ENCODE measurements at places on chromosomes 12 and 14.

DNA sequence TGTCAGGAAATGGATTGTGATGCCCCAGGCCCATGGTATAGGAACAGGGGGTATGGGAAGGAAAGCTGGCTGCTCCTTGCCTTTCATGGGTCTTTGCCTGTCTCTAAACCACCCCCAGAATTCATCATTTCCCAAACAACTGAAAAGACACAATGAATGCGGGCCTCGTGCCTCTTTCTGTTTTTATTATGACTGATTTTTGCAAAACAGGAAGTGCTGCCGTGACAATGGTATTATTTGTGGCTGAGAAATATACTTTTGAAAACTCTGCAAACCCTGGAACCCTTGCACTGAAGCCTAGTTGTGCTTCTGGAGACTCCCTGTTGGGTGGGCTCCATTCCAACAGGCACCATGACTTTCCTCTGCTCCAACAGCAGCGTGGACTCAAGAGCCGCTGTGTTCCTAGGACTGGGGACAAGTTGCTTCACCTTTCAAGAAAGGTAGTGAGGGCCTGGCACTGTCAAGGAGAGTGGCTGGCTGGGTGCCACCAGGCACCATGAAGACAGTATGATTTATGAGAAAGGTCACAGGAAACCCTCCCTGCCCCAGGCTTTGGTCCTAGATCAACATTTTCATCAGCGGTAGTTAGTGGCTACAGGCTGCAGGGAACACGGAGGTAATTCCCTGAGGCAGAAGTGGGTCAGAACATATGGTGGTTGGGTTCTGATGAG is 4.8 kb upstream of the DGLUCY start:
- DNase-seq, result no peak

DNA sequence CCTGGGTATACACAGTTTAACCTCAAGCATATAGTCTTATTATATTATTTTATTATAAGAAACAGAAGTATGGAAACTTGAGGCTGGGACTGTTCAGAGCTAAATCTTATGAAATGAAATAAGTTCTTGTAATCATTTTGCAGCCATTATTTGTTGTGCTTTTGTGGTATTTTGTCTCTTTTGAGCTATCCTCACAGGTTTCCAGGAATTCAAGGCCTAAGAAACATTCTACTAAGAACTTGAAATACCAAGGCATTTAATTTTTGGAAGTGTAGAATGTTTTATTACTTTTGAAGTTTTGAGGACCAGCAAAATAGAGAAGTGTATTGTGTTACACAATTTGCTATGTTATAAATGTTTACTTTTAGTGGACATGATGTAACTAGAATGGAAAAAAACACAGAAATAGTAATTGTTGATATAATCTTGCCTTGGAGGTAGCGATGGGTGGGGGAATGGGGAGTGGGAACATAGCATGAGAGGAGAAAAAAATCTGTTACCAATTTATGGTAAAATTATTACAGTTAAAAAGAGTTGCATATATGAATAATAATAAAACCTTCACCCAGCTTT is 81.7 kb downstream of the CRADD start:
- DNase-seq, result no peak

GRCh38 chr12:59744564-59744963 is 148.7 kb downstream of the SLC16A7 start:
- DNase-seq, result no peak

DNA sequence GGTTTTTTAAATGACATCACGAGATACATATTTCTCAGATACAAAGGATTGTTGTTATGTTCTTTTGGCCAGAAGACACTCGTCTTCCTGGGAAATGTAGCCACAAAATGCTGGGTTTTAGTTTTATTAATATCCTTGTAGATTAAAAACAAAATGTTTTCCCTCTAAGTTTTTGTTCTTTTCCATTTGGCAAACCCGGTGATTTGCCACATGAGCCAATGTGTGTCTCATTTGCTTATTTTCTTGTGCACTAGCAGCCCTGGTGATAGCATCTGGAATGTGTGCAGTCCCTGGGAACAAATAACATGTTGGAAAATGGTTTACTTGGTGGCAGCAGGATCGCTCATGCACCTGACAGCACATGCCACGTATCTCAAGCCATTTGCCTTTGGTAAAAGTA is 61.0 kb downstream of the HMGA2 start:
- DNase-seq, result no peak

GRCh38 chr12:52390739-52391617 is 5.5 kb upstream of the KRT84 start:
- DNase-seq, result no peak

GRCh38 chr14:81177225-81177624 is 43.5 kb downstream of the GTF2A1 start:
- no peak for DNase-seq

- no peak for DNase-seq
These were observed 230.5 kb downstream of the EGLN3 start for GRCh38 chr14:33720284-33720787.

DNA sequence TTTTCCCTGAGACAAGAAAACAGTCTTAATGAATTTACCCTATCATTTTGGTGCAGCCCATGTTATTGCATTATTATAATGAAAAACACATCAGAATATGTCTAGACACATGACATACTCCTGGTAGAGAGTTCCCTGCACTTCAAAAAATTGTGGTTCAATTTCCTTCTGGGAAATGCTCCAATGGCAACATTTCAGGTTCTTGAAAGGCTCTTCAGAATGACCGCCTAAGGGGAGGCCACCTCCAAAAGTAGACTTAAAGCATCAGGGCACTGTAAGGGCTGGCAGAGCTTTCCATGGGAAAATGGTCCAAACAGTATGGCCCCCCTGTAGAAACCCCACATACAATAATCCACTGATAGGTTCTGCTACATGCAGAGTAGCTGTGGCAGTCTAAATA is 110.7 kb downstream of the SLC25A21 start:
- no peak for DNase-seq

DNA sequence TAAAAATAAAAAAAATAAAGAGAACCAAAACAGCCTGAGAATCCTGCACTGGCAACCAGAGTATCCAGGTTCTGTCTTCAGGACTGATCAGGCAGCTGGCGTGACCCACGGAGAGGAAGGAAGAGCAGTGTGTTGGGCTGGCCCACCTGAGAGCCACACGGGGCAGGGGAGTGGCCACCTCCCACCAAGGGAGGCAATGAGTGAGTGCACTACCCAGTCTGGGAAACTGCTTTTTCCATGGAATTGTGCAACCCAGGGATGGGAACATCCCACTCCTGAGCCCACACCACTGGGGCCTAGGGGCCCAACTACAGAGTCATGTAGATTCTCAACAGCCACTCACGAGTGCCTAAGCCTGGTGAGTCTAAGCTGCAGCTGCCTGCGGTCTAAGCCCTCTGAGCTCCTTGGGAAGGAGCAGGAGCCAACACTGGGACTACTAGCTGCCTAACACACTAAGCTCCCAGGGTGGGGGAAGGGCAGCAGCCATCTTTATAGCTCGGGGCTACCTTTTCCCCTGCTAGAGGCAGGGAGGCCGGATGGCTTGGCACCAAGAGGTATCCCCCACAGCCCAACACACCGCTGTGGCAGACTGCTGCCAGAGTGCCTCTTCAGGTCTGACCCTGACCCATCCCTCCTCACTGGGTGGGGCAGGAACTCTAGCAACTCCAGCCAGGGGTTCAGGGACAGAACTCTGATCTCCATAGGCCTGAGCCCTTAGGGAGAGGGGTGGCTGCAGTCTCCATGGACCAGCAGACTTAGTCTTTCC is 610.9 kb downstream of the RERGL start:
- no peak for DNase-seq

- DNase-seq, result no peak
These were observed 47.2 kb downstream of the FGD4 start for GRCh38 chr12:32446316-32447119.

DNA sequence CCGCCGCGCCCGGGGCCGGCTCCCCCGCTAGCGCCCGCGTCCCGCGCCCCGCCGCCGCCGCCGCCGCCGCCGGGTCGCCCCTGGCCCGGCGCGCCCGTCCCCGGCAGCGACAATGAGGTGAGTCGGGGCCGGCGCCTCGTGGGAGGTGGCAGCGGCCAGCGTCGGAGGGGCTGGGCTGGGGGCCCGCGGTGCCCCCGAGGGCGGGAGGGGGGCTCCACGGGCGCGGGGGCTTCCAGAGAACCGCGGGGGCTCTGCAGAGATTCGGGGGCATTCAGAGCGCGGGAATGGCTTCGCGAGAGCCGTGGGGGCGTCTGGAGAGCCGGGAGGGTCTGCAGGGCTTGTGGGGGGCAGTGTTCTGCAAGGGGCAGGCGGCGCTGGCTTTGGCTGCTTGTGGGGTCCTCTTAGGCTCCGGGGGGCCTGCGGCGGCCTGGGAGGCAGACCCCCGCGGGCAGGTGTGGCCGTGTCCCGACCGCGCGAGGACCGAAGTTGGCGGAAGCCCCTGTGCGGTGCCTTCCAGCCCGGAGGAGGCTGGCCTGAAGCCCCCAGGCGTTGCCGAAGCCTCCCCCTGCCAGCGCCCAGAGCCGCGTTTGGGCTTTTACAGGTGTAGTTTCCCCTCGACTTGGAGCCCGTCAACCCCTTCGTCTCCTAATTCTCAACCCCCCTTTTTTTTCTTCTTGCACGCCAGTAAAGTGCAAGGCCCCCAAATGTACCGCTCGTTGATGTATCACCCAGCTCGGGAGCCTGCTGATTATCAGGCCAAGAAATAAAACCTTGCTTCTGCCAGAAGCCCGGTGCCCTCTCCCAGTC is 93.1 kb upstream of the EVL start:
- no peak for DNase-seq

DNA sequence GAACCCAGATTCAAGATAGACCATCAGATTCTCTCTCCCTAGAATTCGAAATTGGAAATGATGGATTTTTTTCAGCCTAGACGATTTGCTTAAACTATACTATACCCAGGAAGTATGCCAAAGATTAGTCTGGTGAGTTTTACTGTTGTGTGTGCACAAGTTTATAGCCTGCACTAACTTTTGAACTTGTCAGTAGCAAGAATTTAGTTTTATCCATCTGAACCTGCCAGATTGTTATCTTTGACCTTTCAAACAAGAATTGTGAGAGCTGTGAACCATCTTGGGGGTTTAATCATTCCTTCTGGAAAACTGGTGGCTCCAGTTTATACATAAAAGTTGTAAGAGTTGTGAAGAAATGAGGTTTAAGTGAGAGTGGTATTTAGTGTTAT is 243.5 kb upstream of the DAAM1 start:
- no peak for DNase-seq

DNA sequence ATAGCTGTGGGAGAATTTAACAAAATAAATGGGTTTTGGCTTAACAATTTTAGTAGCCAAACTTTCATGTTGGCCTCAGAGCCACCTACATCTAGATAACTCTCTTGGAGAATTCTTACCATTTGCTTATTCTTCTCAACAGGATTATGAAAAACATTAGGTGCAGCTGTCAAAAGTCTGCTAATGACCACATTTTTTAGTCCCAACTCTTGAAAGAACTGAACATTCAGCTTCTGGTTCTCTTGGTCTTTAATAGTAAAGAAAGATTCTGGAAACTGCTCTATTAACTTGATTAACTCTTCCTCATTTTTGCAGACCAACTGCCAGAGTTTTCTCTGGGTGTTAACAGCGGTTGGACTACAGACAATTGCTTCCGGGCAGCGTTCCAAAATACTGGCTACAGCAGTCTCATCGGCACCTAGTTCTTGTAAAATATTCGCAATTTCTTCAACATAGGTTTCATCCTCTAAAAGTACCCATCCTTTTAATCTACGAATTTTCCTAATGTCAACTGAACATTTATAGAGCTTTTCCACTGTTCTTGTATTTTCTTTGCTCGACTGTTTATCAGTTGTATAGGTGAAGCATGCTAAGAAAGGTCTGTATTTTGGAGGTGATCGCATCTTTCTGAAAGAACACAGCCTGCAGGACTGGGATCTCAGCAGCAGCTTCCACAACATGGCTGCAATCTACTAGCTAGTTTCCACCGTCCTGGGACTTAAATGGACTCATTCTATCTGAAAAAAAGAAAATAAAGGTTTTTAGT is 8.7 kb downstream of the MTERF2 start:
- DNase-seq, result no peak

DNA sequence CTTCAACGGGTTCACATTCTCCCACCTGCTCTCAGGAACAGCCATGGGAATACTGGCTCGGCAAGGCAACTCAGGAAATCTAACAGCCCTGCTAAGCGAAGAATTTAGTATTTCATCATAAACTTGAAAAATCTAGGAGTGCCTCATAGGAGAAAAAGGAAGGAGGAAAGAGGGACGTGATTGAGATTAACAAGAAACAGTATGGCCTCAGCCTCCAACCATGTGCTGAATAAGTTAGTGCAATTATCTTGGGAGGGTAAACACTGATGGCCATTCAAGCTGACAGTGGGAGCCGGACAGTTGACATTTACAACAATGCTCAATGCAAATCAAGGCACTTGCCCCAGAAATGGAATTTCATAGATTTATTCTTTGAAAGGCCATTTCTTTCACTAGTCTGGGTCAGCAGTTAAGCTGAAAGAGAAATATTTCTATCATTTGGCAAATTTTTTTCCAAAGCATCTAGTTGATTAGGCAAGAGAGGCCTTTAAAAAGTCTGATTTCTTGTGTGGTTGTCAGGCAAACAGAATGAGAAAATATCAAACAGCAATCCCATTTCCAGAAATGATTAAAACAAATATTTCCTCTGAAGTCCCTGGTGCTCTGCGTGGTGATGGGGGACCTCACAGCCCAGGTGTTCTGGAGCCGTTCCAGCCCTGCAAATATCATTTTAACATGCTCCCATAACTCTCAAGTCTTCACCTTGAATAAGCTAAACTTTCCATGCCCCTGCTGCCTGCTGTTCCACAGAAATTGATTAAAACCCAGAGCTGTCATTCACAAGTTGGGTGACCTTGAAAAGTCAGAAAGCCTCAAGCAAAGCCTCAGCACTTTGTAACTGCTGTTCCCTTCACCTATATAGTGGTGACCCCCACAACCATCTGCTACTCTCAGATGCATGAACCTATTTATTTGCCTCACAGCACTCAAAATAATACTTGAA is 121.6 kb downstream of the PHLDA1 start:
- DNase-seq, result no peak

GRCh38 chr14:80468331-80469122 is 257.2 kb upstream of the DIO2 start:
- no peak for DNase-seq

Data from stimulated activated CD4-positive, alpha-beta T cell treated with anti-CD3 and anti-CD28 coated beads, TNF-alpha, amount 100 ng/mL, for 48 hours (primary cell).